Testis (tissue), 5 donors: ENCODE measurements at places on chromosomes 4 and X. TPM values are rescaled to one million over a fixed set of nuclear protein-coding genes. Genes with fewer than 3 reads are reported as not detected.

RHOH gene
- total RNA-seq: 1.2 TPM

DNA sequence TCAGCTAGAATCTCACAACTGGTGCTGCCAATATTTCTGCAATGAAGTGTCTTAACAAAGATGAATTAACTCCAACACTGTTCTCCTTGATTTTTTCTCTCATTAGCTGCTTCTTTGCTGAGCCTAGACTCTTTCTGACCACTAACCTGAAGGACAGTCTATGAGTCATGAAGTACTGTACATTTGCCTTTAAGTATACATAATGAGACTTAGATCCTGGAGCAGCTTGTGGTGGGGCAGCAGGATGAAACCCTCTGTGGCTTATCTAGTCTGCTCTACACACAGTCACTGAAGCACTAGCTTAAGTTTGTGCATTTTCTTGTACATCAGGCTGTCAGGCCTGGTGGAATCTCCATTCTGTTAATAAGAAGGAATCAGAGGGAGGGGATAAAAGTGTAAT, 307.4 kb upstream of the SMIM31 start:
- H3K27me3 ChIP-seq: no peaks in the 10 kb centered on the region
- H3K4me1 ChIP-seq: no peaks in the 10 kb centered on the region
- H3K27ac ChIP-seq: no peak overlapping the region
- no peak overlapping the region for H3K4me3 ChIP-seq
- H3K36me3 ChIP-seq: no peaks in the 10 kb centered on the region

DNA sequence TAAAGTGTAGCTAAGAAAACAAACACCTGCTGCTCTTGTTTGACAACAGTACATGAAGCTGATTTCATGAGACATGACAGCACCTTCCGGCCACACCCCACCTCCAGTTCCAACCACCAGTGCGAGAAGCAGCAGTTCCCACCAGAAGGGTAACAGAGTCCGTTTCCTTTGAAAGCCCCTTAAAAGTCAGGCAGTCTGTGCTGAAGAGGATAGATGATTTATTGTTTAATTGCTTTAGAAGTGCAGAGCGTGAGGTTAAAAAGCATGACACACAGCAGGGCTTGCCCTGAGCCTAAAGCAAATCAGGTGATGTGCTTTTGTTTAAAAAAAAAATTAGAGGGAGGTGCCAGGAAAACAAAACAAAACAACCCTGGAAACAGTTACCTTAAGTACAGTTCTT, 82.6 kb downstream of the HADH start:
- DNase-seq: no peak
- H3K4me1 ChIP-seq: no peaks in the 10 kb centered on the region
- H3K27me3 ChIP-seq: no peaks in the 10 kb centered on the region
- no peak overlapping the region for H3K4me3 ChIP-seq

DNA sequence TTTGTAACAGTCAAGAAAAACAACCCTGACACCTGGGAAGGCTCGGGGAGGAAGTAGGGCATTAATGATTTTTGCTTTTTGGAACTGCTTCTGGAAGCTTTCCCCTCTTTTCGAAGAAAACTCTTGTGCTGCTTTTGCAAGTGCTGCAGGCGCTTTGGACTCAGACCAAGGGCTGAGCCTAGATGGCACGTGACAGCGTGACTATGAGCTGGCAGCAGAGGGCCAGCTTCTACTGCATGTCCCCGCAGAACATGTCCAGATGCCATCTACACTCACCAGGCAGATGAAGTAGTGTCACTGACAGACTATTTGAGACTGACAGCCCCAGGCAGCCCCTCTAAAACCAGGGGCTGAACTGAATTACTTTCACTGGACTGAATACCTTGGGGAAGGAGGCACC, 6.2 kb downstream of the NR0B1 start:
- no peak overlapping the region for H3K27ac ChIP-seq
- H3K36me3 ChIP-seq: no peaks in the 10 kb centered on the region
- peak; percentile 80 for DNase-seq

DNA sequence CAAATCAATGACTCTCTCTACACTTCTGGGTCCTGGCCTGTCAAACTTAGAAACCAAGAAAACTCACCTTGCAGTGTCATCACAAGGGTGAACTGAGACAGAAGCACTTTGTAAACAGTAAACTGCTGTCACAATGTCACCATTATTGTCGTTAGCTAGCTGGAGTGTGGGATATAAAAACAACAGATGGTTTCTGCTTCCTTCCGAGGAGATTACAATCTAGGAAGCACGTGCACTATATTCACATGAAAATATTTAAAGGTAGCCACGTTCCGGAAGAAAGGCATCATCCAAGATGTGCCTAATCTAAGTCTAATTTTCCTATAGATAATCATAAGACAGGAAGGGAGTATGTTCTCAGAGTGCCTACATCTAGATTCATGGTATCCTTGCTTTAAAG, 64.7 kb upstream of the ACSL1 start:
- H3K4me1 ChIP-seq: no peaks in the 10 kb centered on the region
- no peak overlapping the region for H3K4me3 ChIP-seq
- H3K27me3 ChIP-seq: no peaks in the 10 kb centered on the region

- no peaks in the 10 kb centered on the region for H3K36me3 ChIP-seq
- no peak overlapping the region for H3K27ac ChIP-seq
- no peaks in the 10 kb centered on the region for H3K27me3 ChIP-seq
- H3K4me1 ChIP-seq: peaks cover 6% of the 10 kb centered on the region
- DNase-seq: no peak
Observed at GRCh38 chr4:4875147-4875546, 15.7 kb downstream of the MSX1 start.

DNA sequence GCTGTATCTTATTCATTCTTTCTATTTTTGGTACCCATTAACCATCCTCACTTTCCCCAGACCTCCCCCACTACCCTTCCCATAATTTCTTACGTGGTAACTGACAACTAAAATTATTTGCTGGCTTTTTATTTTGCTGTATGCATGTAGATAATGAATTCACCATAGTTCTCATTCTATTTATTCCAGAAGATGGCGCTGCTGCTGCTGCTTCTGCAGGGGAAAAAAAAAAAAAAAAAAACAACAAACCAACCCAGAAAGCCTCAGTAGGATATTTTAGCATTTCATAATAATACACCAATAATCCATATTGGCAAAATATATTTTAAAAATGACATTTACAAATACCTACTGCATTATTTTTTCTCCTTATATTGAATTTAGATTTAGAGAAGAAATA, 416.6 kb upstream of the MAGEB18 start:
- H3K4me1 ChIP-seq: no peaks in the 10 kb centered on the region
- H3K27me3 ChIP-seq: no peaks in the 10 kb centered on the region
- no peak overlapping the region for H3K4me3 ChIP-seq
- H3K27ac ChIP-seq: no peak overlapping the region
- no peaks in the 10 kb centered on the region for H3K36me3 ChIP-seq
- no peak for DNase-seq

- H3K27me3 ChIP-seq: no peaks in the 10 kb centered on the region
- no peaks in the 10 kb centered on the region for H3K36me3 ChIP-seq
- DNase-seq: no peak
- H3K4me3 ChIP-seq: no peak overlapping the region
- no peak overlapping the region for H3K27ac ChIP-seq
- H3K4me1 ChIP-seq: no peaks in the 10 kb centered on the region
Observed at GRCh38 chr4:142778430-142778829, 67.7 kb downstream of the INPP4B start.
